ENCODE measurements at places on chromosomes 4 and X. TPM values are rescaled to one million over a fixed set of nuclear protein-coding genes. Genes with fewer than 3 reads are reported as not detected.

DACH2 gene
- total RNA-seq, result not detected

UVSSA gene
- 20.2 TPM for total RNA-seq

UCP1 gene
- not detected for total RNA-seq

ADGRG2 gene
- not detected for total RNA-seq

SPANXC gene
- not detected for total RNA-seq

CT47B1 gene
- total RNA-seq, result not detected

KDM6A gene
- 21.1 TPM for total RNA-seq

HPGDS gene
- not detected for total RNA-seq

PCYT1B gene
- total RNA-seq, result 0.36 TPM

PF4V1 gene
- total RNA-seq, result not detected

HSFX3 gene
- not detected for total RNA-seq

PROM1 gene
- total RNA-seq, result not detected

DNA sequence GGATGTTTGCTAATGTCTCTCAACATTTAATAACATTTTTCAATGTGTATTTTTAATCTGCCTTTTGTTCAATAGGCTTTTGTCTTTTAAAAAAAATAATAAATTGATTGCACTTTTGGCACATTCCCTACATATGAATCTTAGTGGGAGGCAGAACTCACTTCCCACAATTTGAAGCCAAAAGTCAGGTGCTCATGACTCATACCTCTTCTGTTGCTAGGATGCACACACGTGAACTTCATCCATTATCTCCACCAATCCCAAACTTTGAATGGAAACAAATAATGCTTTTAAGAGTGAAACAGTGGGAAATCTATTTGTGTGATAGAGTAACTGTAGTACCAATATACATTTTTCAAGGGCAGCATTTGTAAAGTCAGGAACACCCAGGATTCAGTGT is 260.5 kb downstream of the IQCM start:
- no peaks in the 10 kb centered on the region for H3K27me3 ChIP-seq
- no peak overlapping the region for H3K27ac ChIP-seq
- no peak overlapping the region for H3K4me3 ChIP-seq
- no peaks in the 10 kb centered on the region for H3K36me3 ChIP-seq

DNA sequence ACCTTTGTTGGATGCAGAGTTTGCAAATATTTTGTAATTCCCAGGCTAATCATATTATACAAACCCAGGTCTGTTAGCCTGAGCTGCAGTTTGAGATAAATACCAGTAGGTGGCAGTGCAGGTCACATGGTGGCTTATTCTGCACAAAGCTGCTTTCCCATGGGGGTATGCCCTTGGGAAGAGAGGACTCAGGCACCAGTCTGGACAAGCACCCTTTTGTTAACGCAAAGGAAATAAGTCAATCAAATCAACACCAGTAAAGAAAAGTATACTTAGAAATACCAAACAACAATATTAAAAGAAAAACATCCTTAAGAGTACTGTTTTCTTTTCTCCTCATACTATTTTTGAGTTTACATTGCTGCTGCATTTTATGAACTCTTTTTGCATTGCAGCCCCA is 389.0 kb upstream of the ZFP42 start:
- H3K36me3 ChIP-seq, result no peaks in the 10 kb centered on the region
- no peaks in the 10 kb centered on the region for H3K27me3 ChIP-seq
- no peak overlapping the region for H3K4me3 ChIP-seq
- no peak overlapping the region for H3K27ac ChIP-seq
- no peaks in the 10 kb centered on the region for H3K4me1 ChIP-seq

DNA sequence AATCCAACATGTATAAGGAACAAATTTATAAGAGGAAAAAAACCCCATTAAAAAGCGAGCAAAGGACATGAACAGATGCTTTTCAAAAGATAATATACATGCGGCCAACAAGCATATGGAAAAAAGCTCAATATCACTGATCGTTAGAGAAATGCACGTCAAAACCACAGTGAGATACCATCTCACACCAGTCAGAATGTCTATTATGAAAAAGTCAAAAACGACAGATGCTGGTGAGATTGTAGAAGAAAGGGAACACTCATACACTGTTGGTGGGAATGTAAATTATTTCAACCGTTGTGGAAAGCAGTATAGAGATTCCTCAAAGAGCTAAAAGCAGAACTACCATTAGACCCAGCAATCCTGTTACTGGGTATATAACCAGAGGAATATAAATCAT is 465.4 kb downstream of the TMA16 start:
- no peaks in the 10 kb centered on the region for H3K4me1 ChIP-seq
- DNase-seq, result no peak
- H3K36me3 ChIP-seq, result no peaks in the 10 kb centered on the region
- no peak overlapping the region for H3K4me3 ChIP-seq
- no peaks in the 10 kb centered on the region for H3K27me3 ChIP-seq

- H3K27me3 ChIP-seq, result no peaks in the 10 kb centered on the region
- H3K36me3 ChIP-seq, result peaks cover 33% of the 10 kb centered on the region
- H3K4me3 ChIP-seq, result no peak overlapping the region
- peaks cover 1% of the 10 kb centered on the region for H3K4me1 ChIP-seq
- DNase-seq, result no peak
These were observed 12.2 kb downstream of the OSTC start for GRCh38 chr4:108662629-108663028.

DNA sequence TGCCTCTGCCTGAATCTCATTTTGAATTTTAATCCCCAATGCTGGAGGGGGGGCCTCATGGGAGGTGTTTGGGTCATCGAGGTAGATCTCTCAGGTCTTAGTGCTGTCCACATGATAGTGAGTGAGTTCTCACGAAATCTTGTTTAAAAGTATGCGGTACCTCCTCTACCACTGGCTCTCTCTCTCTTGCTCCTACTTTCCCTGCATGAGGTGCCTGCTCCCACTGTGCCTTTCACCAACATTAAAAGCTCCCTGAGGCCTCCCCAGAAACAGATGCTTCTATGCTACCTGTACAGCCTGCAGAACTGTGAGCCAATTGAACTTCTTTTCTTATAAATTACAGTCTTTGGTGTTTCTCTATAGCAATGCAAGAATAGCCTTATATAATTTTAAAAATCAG is 560.7 kb upstream of the CPEB2 start:
- H3K36me3 ChIP-seq, result no peaks in the 10 kb centered on the region
- no peak overlapping the region for H3K27ac ChIP-seq
- H3K4me3 ChIP-seq, result no peak overlapping the region

- no peak overlapping the region for H3K27ac ChIP-seq
- no peak for DNase-seq
- H3K4me3 ChIP-seq, result no peak overlapping the region
- no peaks in the 10 kb centered on the region for H3K27me3 ChIP-seq
- no peaks in the 10 kb centered on the region for H3K36me3 ChIP-seq
- H3K4me1 ChIP-seq, result no peaks in the 10 kb centered on the region
These were observed 96.7 kb upstream of the MXRA5 start for GRCh38 chrX:3443184-3443583.

GRCh38 chrX:24732766-24733500 is 39.2 kb downstream of the POLA1 start:
- H3K4me1 ChIP-seq, result no peaks in the 10 kb centered on the region
- H3K36me3 ChIP-seq, result peaks cover 28% of the 10 kb centered on the region
- H3K27me3 ChIP-seq, result no peaks in the 10 kb centered on the region
- H3K27ac ChIP-seq, result no peak overlapping the region

- H3K4me1 ChIP-seq, result no peaks in the 10 kb centered on the region
- H3K27me3 ChIP-seq, result no peaks in the 10 kb centered on the region
- no peak for DNase-seq
- H3K36me3 ChIP-seq, result no peaks in the 10 kb centered on the region
- H3K4me3 ChIP-seq, result no peak overlapping the region
These were observed 281.1 kb downstream of the SLC7A11 start for GRCh38 chr4:137961051-137961438.

DNA sequence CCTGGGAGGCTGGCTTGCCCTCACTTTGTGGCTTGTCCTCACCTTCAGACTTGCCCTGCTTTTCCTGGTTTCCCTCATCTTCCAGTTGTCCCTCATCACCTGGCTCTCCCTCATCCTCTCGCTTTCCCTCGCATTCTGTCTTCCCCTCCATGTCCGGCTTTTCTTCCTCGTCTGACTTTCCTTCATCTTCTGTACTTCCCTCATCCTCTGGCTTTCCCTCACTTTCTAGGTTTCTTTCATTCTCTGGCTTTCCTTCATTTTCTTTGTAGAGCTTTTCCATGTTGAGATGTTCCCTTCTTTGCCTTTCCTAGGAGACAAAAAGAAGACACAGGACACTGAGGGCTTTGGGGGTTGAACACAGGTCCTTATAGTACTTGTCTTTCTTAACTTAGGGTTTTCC is 2.3 kb downstream of the TCEAL5 start:
- peaks cover 31% of the 10 kb centered on the region for H3K27me3 ChIP-seq
- no peak overlapping the region for H3K27ac ChIP-seq
- no peak overlapping the region for H3K4me3 ChIP-seq
- H3K36me3 ChIP-seq, result no peaks in the 10 kb centered on the region
- peaks cover 5% of the 10 kb centered on the region for H3K4me1 ChIP-seq

DNA sequence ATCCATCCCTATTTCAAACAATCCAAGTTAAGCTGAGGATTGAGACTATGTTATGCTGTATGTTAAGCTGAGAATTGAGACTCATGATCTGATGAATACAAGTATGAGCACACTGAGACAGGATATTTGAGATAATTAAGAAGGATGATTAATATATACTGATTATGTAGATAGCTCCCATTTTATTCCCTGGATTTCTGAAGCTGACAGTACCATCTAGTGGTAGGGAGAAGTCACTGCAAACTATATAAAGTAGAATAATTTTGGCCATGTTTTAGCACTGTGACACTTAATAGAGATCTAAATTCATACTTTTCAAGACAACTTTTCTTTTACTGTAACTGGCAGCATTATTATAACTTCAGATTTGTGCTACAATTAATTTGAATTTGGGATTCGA is 63.8 kb upstream of the HPRT1 start:
- H3K27ac ChIP-seq, result no peak overlapping the region
- H3K36me3 ChIP-seq, result peaks cover 16% of the 10 kb centered on the region
- H3K27me3 ChIP-seq, result no peaks in the 10 kb centered on the region
- no peak overlapping the region for H3K4me3 ChIP-seq
- H3K4me1 ChIP-seq, result peaks cover 7% of the 10 kb centered on the region

- no peak overlapping the region for H3K27ac ChIP-seq
- no peak overlapping the region for H3K4me3 ChIP-seq
- no peaks in the 10 kb centered on the region for H3K36me3 ChIP-seq
- DNase-seq, result no peak
These were observed 202.6 kb downstream of the RBM46 start for GRCh38 chr4:154983714-154984113.

DNA sequence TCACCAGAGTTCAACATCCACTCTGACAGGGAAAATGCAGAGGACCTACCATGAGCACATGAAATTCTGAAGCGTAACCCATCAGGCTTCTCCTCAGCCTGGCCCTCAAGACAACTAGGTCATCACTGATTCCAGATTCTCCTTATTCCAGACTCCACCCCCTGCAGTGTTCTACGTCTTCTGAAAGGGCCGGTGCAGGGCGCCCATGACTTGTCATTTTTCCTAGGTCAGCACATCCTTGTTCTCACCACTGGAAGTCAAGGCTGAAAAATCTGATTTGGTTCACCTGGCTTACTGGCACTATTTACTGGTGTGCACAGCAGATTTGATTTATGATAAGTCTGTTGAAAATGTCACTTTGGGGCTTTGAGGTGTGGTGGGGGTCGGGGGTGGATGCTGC is 140.9 kb upstream of the KLF3 start:
- no peaks in the 10 kb centered on the region for H3K27me3 ChIP-seq
- peaks cover 9% of the 10 kb centered on the region for H3K36me3 ChIP-seq
- no peak overlapping the region for H3K4me3 ChIP-seq
- peaks cover 16% of the 10 kb centered on the region for H3K4me1 ChIP-seq
- H3K27ac ChIP-seq, result no peak overlapping the region

DNA sequence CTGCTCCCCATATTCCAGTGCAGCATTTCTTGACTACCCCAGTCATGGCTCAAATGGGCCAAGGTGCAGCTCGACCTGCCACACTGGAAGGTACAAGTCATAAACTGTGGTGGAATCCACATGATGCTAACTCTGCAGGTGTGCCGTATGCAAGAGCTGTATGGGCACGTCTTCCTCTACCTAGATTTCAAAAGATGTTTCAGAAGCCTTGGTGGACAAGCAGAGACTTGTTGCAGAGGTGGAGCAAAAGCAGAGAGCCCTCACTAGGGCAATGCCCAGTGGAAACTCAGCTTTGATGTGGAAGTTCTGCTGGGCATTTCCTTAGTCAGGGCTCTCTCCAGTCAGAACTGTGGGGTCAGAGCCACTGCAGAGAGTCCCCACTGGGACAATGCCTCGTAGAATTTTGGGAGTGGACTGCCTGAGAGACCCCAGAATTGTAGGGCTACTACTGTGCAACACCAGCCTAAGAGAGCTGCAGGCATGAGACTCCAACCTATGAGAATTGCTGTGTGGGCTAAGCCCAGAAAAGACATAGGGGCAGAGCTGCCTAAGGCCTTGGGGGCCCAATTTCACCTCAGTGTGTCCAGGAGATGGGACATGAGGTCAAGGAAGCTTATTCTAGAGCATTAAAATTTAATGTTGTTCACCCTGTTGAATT is 65.7 kb downstream of the BEX3 start:
- no peaks in the 10 kb centered on the region for H3K27me3 ChIP-seq
- no peak for DNase-seq
- H3K36me3 ChIP-seq, result no peaks in the 10 kb centered on the region
- no peaks in the 10 kb centered on the region for H3K4me1 ChIP-seq
- H3K4me3 ChIP-seq, result no peak overlapping the region
- H3K27ac ChIP-seq, result no peak overlapping the region

DNA sequence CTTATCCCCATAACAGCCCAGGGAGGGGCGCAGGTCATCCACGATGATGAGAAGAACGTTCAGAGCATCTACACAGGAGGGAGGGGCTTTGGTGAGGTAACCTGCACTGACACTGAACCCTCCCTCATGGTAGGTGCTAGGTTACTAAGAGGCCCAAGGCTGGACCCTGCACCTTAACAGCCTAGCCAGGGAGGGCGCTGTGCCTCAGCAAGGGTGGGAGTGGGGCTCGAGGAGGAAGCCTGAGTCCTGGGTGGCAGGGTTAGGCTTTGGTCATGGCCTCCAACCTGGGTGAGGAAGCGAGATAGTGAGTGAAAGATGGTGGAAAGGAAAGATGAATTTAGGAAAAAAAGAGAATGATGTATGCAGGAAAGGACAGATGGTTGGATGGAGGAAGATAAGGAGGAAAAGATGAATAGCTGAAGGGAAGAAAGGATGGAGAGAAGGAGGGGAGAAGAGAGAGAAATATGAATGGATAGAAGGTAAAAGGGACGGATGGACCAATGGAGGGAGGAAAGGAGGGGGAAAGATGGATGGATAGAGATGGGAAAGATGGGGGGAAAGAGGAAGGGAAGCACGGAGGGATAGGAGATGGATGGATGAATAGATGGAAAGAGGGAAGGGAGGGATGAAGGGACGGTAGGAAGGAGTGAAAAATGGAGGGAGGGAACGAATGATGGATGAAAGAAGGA is 736 bp downstream of the IDS start:
- peaks cover 37% of the 10 kb centered on the region for H3K4me1 ChIP-seq
- peak; percentile 80 for DNase-seq
- H3K27ac ChIP-seq, result peak overlapping the region; percentile 96
- H3K27me3 ChIP-seq, result no peaks in the 10 kb centered on the region
- H3K36me3 ChIP-seq, result peaks cover 9% of the 10 kb centered on the region
- peak overlapping the region; percentile 92 for H3K4me3 ChIP-seq

DNA sequence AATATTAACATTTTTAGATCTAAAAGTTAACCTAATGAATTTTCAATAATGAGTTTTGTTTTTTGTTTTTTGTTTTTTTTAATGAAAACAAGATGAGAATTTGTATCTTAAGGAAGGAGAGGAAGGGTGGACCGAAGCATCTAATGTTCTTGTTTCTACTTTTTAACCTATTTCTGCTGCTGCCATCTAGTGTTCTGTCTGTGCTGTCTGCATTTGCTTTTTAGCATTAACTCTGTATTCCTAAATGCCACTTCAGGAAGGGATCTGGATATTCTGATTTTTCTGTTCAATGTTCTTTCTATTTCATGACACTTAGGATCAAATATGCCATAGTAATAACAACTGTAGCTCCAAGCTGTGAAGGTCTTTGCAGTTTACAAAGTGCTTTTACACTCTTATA is 161.7 kb downstream of the BRWD3 start:
- no peaks in the 10 kb centered on the region for H3K4me1 ChIP-seq
- peaks cover 2% of the 10 kb centered on the region for H3K27me3 ChIP-seq
- no peak overlapping the region for H3K4me3 ChIP-seq

Data from activated CD8-positive, alpha-beta T cell treated with anti-CD3 and anti-CD28 coated beads for 36 hours (primary cell).